H7 (cell line): ENCODE measurements at places on chromosomes 7 and 10.

- DNase-seq: no peak
These were observed 38.1 kb upstream of the SEPTIN7 start for GRCh38 chr7:35762781-35763180.

- DNase-seq: no peak
These were observed 25.0 kb downstream of the ZFAND2A start for GRCh38 chr7:1134951-1135350.

DNA sequence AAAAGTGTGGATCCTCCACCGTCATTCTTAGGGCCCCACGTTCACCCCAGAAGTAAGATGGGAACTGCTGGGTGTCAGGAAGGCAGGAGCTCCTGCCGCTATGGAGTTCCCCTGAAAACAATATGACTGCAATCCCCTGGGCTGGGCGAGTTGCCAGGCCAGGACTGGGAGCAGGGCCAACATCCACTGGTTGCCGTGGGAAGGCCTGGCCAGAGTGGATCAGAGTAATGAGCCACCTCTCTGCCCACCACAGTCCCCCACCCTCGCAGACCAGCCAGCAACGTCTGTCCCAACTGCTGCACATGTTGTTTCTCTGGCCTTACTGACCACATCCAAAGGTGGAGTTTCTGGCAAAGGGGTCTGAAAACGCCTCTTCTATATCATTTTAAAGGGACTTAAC, 86.6 kb downstream of the STRA8 start:
- no peak for DNase-seq

- no peak for DNase-seq
These were observed 241.3 kb upstream of the ADARB2 start for GRCh38 chr10:1978584-1978983.

GRCh38 chr7:66698652-66699205, 41.8 kb upstream of the RABGEF1 start:
- DNase-seq: peak; percentile 38

DNA sequence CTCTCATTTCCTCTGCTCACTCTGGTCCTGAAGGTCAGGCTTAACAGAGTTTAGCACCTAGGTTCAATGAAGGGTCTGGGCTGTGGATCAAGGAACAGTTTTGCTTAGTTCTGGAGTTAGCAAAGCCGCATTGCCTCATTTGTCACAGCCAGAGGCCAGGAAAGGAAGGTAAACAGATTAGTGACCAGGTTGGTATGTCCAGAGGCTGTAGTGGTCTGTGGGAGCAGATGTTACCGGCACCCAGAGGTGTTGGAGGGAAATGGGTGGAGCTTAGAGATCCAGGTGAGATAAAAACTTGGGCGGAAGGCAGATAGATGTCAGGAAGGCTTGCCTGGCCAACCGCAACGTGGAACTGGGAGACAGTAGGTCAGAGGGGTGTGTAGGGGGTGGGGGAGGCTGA, 36.6 kb upstream of the ZMIZ2 start:
- DNase-seq: peak; percentile 25
